Mammary epithelial cell (primary cell): ENCODE measurements at places on chromosomes 7 and 10. TPM values are rescaled to one million over a fixed set of nuclear protein-coding genes. Genes with fewer than 3 reads are reported as not detected.
A peak's percentile ranks its signal among the peaks of the same experiment; 100 is the strongest.

DNA sequence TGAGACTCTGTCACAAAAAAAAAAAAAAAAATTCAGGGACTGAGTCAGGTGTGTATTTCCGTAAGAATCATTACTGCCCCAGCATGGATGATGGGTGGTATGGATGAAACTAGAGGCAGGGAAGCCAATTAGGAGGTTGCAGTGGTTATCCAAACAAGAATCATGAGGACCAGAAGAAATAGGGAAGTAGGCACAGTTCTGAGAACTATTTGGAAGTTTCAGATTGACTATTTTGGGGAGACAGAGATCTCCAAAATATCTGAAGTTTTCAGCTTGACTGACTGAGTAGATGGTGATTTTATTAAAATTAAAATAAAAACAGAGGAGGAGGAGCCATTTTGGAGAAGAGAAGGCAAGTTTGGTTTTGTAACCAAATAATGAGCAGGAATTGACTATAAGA, 119.4 kb upstream of the NRBF2 start:
- DNase-seq, result no peak

DNA sequence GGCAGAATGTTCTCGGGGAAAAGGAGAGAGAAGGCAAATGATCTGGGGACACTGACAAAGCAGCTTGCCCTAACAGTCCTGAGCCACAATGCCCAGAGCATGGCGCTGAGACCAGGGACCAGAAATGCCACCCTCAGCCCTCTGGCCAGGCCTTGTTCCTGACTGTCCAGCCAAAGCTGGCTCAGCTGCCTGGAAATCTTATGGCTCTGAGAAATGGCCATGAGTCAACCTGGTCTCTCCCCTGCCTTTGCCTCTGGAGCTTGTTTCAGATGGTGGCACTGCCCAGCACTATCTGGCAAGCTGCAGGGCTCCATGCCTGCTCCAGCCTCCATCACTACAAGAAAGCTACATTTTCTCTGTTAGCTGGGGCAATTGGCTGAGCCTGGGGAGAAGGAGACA, 90.5 kb upstream of the PLXNA4 start:
- DNase-seq, result no peak

DNA sequence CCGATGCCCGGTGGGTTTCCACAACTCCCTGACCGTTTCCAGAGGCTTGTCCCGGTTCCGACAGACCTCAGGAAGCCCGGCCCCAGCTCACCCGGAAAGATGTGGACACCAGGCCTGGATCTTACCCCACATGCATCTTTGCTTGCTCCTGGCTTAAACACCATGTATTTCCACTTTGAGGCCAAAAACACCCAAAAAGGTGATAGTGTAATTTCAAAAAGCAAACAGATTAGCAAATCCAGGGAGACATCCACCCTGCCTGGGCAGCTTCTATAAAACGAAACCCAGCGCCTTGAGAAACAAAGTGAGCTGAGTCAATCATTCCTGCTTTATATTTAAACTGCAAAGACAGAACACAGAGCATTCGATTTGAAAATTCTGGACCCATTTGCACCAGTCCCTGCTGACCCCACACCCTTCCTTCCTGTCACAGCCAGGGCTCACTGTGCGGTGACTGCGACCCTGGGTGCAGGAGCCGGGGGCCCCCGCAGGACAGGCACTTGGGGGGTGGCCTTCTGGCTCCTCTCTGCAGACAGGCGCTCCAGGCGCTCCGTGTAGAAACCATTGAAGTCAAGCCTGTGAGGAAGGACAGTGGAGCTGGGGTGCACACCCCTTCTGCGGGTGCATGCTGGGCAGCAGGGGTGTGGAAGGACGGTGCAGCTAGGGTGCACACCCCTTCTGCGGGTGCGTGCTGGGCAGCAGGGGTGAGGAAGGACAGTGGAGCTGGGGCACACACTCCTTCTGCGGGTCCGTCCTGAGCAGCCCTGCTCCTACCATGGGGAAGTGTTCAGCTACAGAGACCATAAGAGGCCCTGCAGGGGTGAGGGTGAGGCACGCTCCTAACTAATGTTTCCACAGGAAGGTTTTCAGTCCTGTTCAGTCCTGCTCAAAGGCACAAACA, 2.9 kb upstream of the ADAM8 start:
- no peak for DNase-seq

DNA sequence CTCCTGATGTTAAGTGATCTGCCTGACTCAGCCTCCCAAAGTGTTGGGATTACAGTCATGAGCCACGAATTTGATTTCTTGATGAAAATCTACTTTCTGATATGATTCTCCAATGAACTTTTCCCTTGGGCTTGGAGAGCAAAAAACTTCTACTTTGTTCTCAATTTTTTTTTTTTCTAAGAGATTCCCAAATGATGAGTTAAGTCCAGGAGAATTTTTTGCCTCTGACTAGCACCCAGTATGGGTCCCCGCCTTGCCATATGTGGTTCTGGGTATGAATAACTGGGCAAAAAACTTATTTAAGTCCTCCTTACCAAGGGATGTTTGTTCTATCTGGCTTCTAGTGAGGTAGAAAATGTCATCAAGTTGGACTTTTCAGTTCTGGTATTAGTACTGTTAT, 147.9 kb upstream of the LYZL1 start:
- peak; percentile 82 for DNase-seq

GRCh38 chr10:44959247-44960087, at the start of gene RASSF4:
TSS of gene RASSF4 (plus strand) at chr10:44959802. CDS start at chr10:44970203, 10,401 bp downstream.
- DNase-seq, result peak; percentile 85

DNA sequence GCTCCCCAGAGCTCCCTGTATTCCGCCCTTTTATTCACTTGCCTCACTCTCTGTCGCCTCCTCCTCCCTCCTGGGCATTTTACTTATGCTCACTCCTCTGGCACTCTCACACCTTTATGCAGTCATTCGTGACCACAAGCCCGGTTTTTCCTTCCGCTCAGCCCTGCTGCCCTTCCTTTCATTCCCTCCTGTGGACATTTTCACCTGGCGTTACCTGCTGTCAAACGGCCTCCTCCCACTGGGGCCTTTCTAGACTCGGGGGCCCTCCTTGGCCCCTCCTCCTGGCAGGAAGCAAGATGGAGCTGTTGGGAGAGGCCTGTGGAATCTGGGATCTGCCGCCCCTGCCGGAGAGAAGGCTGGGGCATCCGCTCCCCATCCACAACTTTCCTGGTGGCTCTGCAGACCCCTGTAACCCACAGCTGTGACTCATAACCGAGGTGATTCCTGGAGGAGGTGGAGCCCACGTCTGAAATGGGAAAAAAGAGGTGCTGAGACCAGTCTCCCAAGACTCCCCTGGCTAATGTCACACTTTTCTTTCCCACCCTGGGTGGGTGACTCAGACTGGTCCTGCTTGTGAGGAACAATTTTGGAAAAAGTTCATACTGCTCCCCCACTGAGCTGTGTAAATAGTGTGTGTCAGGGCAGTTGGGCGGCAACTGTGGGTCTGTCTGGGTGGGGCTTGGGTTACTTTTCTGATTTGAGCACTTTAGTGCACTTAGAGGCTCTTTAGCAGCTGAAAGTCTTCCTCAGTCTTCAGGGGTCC, 1.2 kb downstream of the VCL start:
- DNase-seq, result peak; percentile 79

GRCh38 chr7:123343611-123344010, 143.8 kb upstream of the SLC13A1 start:
- DNase-seq, result no peak

- DNase-seq, result no peak
Measured at GRCh38 chr10:824946-825345, 106.6 kb downstream of the LARP4B start.

The NKX6-2 gene
- not detected in 2 replicates for total RNA-seq

DNA sequence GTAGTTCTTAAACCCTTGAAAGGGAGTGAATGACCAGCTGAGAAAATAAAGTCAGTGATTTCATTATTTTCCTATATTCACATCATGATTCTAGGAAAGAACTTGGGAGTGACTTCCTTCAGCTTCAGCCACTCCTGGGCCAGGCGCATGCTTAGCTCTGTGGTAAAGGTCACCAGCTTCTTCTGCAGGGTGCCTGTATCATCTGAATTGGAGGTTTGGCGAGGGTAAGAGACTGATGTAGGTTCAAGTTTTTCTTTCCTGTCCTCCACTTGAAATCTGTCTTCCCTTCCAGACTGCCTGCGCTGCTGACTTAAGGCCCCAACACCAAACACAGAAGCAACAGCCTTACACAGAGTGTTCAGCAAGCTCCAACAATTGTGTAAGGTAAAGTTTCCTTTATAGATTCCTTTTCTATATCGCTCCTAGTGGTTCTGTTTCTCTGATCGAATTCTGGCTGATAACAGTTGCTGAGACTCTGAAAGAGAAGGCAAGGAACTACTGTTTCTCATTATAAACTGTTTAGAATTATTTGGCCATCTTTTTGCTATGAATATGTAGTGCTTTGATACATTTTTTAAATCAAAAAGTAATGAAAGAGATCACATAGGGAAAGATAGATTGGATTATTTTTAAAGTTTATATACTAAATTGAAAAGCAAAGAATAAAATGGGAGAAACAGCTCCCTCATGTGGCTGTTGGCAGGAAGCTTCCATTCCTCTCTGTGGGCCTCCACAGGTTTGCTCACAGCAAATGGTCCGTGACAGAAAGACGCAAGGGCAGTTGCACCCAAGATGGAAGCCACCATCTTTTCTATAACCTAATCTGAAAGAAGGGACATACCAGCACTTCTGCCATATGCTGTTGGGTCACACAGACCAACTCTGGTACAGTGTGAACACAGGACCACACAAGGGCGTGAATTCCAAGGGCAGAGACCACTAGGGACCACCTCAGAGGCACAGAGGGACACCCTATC, 14.0 kb downstream of the GATAD1 start:
- DNase-seq, result peak; percentile 9

DNA sequence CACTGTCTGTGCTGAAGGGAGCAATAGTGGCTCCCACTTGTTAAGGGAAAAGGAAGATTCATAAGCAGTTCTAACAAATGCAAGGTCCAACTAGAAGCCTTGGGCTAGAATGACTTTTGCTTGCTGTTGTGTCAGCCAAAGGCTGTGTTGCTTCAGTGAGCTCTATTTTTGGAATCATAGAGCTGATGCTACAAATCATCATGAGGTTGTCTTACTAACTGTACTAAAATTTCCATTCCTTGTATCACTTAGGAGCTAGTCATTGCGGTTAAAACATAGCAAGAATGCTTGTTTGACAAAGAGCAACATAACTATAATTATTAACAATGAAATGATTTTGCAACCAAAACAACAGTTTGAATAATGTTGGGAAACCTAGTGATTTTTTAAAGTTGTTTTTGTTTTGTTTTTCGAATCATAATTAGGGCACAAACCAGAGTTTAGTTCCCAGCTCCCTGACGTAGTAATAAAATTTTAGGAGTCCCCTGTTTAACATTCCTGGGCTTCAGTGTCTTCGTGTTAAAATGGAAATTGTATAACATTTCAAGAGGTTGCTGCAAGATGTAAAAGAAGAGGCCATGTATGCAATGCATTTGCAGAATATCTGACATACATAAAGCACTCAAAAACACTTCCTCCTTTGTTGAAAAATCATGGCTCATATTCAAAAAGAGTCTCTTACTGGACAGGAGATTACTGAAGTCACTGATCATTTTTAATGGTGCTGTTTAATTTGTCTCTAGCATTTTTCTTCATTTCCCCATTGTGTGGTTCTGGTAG, 183.4 kb downstream of the MACC1 start:
- DNase-seq, result peak; percentile 34

The PRKG1 gene
- total RNA-seq, result 2.2 TPM

The ARHGAP22 gene
- 24.9 and 44.3 TPM in 2 replicates for total RNA-seq

- peak; percentile 72 for DNase-seq
Measured at GRCh38 chr7:23349484-23350157, 50.5 kb downstream of the MALSU1 start.

DNA sequence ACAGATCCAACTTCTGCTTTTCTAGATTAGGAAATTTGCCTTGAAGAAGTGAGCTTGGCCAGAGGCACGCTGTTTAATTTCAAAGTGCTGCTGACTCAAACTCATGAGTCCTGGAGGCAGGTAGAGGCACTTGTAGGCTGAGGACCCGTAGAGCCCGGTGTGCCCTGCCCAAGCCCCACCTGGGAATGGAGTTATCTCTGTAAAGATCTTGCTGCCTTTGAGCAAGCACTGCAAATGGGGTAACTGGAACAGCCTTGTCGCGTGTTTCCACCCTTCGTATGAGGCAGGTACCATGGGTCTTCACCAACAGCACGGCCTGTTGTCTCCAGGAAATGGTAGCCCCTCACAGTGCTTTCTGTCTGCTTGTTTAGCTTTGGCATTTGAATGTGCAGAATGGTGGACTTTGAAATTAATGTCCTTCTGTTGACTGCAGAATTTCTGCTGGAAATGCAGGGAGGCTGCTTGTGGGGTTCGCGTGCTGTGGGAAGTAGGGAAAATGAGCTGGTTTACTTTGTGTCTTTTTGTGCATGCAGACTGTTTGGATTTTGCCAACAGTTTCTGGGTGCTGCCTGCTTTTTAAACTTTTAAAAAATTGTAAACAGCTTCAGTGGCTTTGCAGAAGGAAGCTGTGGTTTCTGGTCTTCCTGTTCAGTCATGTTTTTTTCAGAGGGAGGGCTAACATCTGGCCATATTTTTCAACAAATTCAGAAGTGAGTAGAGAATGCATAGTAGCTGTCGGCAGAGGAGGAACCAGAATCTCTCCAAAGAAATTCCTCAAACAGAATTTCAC, 27.2 kb downstream of the CCM2 start:
- peak; percentile 67 for DNase-seq

The PDCD11 gene
- total RNA-seq, result 53.2 TPM

The VENTX gene
- total RNA-seq, result not detected

GRCh38 chr7:37446371-37446770, 2.3 kb downstream of the ELMO1 start:
- no peak for DNase-seq

DNA sequence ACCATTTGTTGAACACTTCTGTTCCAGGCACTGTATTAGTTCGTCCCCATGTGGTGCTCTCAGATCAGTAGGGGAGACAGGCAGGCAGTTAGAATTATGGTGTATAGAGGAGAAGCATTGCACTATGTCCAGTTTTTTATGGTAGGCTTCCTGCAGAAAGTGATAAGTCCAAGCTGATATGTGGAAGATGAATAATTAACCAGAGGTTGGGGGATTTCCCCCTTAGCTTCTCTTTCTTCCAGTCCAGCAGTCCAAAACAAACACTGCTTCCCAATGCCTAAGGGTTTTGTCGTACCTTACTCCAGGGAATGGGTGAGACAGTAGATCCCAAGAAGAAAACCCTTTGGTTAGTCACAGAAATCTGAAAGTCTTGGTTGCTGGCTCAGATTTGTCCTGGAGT, 19.2 kb downstream of the HIF1AN start:
- DNase-seq, result no peak

The ZPBP gene
- 0.17 TPM for total RNA-seq

- peak; percentile 37 for DNase-seq
Measured at GRCh38 chr7:102101111-102101551, 185.5 kb upstream of the SH2B2 start.

DNA sequence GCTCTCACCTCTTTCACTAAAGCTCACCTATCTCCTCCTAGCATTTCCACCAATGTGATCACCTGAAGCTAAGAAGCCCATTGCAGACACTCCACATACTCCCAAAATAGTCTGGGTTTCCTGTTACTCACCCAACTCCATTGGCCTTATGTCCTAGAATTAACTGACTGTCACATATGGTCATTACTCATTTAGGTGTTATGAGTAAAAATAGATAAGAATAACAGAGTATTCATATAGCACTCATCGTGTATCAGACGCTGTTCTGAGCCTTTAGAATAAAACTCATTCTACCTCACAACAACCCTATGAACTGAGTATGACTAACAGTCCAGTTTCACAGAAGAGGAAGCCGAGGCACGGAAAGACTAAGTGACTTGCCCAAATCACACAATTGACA, 174.2 kb upstream of the NPVF start:
- peak; percentile 14 for DNase-seq
